ENCODE measurements at places on chromosomes 12 and 14.

- DNase-seq: no peak
Measured at GRCh38 chr14:19743256-19743655, at the start of gene OR4Q3. Gene OR4Q3, plus strand, starts transcription at chr14:19743571.

- no peak for DNase-seq
Measured at GRCh38 chr12:13177906-13178305, 18.6 kb upstream of the EMP1 start.

GRCh38 chr14:36319899-36320199 lies 588 bp downstream of the MBIP start:
- no peak for DNase-seq

- no peak for DNase-seq
Measured at GRCh38 chr14:23492618-23493272, 23.2 kb downstream of the NGDN start.
